ENCODE measurements at places on chromosomes 3 and 15.

- no peak for DNase-seq
These were observed 612.8 kb downstream of the MAGI1 start for GRCh38 chr3:65425880-65426279.

DNA sequence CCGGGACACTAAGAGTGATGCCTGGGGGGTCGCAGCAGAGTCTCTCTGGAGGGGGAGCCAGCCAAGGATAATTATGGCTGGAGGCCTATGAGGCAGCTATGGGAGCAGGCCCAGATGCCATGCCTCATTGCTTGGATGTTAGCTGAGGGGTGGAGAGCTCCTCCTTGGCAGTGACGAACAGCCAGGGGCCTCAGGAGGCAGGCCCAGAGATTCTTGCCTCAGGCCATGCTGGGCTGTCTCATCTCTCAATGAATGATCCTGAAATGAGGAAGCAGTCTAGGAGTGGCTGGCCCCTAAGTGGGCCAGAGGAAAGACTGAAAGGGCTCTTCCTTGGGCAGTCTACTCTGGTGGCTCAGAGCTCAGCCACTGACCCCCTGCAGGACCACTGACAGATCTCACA is 21.3 kb downstream of the KIF9 start:
- no peak for DNase-seq

DNA sequence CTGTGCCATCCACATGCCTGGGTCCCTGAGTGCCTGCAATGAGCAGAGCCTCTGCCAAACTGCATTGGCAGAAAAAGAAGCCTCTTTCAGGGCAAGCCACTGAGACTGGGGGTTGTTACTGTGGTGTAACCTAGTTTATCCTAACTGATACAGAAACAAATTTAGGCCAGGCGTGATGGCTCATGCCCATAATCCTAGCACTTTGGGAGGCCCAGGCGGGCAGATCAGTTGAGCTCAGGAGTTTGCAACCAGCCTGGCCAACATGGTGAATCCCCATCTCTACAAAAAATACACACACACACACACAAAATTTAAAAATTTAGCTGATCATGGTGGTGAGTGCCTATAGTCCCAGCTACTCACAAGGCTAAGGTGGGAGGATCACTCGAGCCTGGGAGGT is 221.6 kb downstream of the TBC1D2B start:
- no peak for DNase-seq

DNA sequence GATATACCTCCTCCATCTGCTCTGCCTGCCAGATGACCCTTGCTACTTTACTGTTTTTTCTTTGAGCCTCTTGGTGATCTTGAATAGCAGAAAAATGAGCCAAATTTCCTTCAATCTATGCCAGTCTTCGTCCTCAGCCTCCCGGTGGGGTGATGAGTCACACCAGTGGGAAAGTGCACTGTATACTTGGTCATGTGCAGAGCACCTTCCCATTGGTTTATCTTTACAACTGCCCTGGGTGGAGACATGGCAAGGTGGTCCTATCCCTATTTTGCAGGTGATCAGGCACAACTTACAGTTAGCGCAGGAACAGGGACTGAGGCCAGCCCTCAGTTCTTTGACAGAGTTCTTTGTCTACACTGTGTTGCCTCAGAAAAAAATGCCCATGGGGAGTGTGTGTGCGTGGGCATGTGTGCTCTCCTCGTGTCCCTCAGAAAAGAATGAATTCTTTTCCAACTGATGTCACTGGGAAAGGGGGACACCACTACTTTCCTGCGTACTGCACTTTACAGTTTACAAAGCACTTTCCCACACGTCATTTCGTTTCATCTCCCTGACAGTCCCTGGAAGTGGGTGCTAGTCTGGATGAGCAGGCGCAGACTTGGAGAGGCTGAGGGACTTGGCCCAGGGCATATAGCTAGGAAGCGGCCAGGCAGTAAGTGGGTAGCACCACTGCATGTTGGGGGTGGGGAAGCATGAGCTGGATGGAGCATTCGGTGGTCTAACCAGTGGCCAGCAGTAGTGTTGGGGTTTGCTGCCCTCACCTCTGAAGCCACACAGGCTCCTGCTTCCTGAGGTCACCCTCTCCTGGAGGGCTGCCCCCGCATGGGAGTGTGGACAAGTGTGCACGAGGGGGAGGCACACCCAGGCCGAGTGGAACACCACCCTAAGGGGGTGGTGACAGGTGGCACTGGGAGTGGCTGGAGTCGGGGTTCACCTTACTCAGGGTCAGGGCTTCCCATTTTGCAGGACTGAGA is 24.1 kb downstream of the SMAD3 start:
- no peak for DNase-seq
